ENCODE measurements at places on chromosomes 3 and 15.

DNA sequence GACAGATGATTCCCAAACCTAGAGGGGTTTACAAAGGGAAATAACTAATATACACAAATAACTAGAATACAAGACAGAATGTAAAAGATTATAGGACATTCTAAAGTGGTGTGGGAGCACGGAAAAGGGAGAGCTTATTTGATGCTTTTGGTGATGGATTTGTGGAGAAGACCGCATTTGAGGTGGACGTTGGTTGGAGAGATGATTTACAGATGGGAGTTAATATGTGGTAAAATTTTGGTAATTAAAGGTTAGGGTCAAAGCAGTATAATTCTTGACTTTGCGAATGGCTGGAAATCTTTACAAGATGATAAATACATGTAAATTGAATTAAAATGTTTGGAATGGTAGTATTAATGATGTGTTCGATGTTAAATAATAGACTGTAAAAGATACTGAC lies 1.2 kb downstream of the KNL1 start:
- no peak for DNase-seq

DNA sequence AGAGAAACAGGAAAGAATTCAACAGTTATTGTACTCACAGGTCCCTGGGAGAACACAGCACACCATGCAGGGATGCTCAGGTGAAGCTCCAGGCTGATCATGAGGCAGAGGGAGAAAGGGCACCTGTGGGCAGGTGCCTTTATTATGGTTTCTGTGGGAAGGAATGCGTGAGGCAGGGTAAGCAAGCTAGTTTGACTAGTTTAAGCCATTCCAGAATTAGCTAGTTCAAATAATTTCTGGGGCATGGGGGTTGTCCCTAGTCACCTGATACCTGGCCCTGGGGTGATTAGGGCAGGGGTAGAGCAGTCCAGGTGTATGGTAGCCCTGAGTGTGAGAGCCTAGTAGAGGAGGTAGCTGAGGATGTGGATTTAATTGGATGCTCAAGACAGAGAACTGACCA lies 47.9 kb upstream of the DCLK3 start:
- DNase-seq: no peak

DNA sequence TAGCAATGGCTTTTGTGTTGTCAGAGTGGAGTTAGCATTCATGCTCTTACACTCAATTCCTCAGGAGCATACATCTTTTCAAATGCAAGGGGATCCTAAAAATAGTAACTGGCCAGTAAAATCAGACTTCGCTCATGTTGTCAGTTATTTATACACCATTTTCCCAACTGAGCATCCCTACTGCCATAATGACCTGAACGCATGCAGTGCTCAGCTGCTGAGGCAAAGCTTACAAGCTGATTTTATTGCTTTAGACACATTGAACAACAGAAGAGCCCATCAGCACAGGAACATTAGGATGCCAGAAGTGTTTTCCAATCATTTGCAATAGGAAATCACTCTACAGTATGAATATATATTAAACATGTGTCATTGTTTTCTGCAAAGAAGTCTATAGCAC lies 689.7 kb upstream of the BCHE start:
- no peak for DNase-seq

GRCh38 chr15:38414357-38414756 lies 39.6 kb upstream of the FAM98B start:
- no peak for DNase-seq

DNA sequence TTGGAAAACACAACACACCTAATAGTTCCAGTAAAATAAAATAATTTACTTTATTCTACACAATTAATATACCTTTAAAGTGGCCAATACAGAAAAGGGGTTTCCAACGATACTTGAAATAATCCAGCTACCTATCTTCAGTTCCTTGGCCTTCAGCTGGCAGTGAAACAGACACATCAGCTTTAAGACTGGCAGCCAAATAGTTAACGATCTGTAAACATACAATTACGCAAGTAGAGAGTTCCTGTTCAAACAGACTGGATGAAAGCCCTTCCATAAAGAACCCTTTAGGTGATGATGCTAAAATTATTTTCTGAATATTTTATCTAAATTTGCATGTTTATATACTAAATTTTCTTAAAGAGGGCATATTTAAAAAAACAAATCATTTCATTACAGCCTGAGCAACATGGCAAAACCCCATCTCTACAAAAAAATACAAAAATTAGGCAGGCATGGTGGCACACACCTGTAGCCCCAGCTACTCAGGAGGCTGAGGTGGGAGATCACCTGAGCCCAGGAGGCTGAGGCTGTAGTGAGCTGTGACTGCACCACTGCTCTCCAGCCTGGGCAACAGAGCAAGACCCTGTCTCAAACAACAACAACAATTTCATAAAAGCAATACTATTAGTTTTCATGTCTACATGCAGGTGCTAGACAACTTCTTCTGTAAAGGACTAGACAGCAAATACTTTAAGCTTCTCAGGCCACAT lies 12.9 kb downstream of the DYNC1LI1 start:
- DNase-seq: no peak

DNA sequence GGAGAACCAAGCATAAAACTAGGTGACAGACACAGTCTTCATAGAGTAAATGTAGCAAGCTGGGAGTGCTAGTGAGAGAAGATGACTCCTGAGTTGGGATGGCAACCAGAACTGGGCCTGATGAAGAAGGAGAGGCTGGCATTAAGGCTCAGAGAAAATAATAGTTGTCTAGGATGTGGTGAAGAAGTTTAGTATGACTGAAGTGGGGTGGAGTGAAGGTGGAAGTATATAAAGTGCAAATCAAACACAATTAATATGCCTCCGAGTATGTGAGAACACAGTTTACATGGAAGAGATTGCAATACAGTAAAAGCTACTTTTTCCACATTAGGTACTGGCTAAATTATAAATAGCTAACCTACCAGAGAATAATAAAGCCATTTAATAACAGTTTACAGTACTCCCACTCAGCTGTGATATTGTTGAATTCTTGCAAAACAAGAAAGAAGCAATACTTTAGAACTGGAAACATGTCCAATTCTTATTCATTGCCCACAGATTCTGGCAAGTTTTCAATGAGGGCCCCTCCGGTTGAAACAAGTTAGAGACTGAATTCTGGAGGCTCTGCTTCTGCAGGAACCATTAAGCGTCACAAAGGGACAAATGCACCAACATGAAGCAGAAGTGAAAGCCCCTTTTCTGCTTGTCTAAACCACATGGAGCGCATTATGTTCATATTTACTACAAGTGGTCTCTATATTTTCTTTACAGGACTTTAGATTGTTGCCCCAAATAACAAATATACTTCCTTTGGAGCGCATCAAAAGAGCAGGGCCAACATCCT lies 243.7 kb downstream of the SLC9A9 start:
- no peak for DNase-seq

GRCh38 chr15:78509726-78510312 lies 2.4 kb downstream of the HYKK start:
- no peak for DNase-seq

- no peak for DNase-seq
Measured at GRCh38 chr3:185555101-185555501, 2.7 kb upstream of the LIPH start.

DNA sequence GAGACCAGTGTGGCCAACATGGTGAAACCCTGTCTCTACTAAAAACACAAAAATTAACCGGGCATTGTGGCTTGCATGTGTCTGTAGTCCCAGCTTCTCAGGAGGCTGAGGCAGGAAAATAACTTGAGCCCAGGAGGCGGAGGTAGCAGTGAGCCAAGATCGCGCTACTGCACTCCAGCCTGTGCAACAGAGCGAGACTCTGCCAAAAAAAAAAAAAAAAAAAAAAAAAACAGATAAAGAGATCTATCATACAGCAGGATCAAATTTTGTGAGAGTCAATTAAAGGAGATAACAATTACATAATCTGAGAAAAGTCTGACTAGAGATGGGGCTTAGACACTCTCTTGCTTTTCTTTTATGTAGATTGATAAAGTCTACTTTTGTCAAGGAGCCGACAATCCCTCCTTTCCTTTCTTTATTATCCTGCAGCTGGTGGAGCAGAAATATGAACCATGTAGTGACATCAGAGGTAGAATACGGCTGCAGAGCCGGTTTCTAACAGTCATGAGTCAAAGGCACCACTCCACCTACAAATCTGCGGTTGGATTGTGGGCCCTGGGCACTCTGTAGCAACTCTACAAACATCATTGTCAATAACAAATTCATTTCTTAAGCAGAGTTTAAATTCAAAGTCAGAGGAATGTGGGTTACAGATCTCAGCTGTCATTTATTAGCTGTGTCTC lies 9.0 kb downstream of the C2CD4A start:
- no peak for DNase-seq

GRCh38 chr3:109095166-109095565 lies 22.8 kb downstream of the MORC1 start:
- DNase-seq: no peak

- DNase-seq: no peak
Measured at GRCh38 chr3:119343719-119344118, 49.5 kb downstream of the ARHGAP31 start.

DNA sequence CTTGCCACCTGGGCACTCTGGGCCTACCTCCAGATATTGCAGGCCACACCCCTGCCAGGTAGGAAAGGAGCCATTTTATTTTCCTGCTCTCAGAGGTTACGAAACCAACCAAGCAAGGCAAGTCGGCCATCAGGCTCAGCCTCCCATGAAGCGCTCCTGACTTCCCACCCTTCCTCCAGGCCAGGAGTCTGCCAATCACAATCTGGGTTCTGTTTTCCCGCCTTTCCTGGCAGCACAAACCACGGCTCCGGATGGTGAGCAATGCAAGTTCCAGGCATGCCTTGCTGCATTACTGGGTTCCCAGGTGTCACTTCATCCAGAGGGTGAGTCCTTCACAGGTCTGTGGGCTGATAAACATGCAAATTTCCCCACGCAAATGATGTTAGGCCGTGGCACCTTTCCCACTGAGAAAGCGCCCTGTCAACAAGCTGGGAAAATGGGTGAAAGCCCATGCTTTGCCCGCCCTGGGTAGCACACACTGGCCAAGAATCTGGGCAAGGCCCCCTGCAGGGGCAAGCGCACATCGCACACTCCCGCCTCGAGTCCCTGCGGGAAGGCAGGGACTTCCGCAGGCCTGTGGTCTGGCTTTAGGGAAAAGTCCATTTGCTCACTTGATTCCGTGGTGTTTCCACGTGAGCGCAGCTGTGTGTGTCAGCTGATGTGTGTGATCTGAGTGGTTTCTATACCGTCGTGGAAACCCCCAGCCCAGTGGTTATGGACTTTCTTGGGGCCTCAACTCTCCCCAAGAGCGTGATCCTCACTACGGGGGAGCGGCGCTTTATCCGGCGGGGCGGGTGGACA lies 61.6 kb upstream of the RYK start:
- DNase-seq: no peak

- no peak for DNase-seq
Measured at GRCh38 chr3:149657321-149657925, 402 bp downstream of the WWTR1 start.

DNA sequence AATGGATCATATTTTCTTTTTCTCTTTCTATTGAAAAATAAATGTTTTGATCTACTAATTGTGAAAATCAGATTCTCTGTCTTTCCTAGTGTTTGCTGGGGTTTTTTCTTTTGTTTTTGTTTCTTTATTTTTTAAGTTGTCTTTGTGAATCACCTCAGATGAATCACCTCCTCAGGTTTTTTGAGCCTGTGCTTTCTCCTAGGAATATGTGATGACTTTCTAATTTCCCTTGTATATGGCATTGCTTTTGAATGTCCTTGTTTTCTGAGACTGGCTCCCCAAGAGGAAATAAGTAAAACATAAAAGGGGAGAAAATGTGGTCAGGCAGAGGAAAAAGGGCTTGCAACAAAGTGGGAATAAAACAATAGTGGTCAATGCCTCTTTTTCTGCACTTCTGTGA lies 750.0 kb downstream of the ZPLD1 start:
- no peak for DNase-seq

GRCh38 chr15:34893967-34894366 lies 75.6 kb downstream of the AQR start:
- no peak for DNase-seq
